Posterior cingulate gyrus (tissue), 11 donors: ENCODE measurements at places on chromosomes 6 and 20.

GRCh38 chr6:166308033-166308768 is at the start of gene PRR18:
Gene PRR18 (minus strand): TSS chr6:166308392. CDS start chr6:166308142, 250 bp downstream.
- DNase-seq: peak; percentile 69

DNA sequence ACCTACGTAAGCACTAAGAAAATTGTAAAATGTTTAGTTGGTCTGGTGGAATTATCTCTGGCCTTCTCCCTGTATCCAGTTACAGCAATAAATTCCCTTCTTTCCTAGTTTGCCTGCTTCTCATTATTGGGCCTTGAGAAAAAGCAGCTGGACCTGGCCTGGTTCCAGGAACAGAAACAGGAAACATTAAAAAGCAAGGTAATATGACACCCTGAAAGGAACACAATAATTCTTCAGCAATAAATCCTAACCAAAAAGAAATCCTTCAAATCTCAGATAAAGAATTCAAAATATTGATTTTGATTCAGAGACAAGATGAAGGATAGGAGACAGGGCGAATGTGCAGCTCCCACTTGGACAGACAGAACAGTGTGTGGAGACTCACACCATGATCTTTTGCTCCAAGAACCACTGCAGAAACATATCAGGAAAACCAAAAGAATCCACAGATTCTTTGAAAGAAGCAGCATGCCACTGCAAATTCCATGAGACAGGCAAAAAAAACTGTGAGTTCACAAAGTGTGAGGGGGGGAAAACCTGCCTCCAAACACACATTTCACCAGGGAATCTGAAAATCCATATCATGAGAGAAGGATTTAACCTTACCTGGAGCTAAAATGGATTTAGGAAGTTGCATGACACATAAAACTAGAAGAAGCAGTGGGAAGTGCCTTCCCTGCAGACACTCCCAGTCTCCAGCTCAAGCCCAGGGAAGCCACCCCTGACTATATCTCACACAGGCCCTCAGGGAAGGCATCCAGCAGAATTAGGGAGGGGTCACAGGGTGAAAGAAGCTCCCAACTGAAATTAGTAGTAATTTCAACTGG is 28.9 kb downstream of the TREM1 start:
- no peak for DNase-seq

DNA sequence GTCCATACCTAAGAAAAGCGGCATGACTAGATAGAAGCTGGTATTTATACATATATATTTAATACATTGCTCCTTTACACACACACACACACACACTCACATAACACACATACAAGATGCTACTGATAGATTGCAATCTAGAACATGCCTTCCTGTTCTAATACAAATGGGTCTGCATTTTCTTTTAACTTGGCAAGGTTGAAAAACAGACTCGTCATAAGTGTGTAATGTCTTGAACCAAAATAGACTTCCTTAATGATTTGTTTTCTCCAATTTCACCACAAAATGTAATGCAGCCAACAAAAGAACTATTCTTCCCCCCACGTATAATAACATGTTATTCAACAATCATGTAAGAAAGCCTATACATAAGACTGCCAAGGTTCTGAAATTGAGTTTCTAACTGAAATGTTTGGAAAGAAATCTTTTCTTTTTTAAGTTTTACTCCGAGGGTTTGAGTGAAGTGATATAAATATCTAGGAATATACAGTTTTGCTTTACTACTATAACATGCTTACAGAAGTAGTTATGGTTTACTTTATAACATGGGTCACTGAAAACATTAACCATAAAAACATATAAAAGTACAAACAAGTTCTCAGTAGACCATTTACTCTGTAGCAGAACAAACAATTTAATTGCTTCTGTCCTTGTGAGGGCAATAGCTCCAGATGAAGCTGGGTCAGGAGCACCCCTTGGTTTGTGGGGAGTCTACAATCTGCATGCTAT is 207.5 kb downstream of the FOXC1 start:
- no peak for DNase-seq

GRCh38 chr20:1124421-1124820 is 6.0 kb downstream of the PSMF1 start:
- DNase-seq: no peak

DNA sequence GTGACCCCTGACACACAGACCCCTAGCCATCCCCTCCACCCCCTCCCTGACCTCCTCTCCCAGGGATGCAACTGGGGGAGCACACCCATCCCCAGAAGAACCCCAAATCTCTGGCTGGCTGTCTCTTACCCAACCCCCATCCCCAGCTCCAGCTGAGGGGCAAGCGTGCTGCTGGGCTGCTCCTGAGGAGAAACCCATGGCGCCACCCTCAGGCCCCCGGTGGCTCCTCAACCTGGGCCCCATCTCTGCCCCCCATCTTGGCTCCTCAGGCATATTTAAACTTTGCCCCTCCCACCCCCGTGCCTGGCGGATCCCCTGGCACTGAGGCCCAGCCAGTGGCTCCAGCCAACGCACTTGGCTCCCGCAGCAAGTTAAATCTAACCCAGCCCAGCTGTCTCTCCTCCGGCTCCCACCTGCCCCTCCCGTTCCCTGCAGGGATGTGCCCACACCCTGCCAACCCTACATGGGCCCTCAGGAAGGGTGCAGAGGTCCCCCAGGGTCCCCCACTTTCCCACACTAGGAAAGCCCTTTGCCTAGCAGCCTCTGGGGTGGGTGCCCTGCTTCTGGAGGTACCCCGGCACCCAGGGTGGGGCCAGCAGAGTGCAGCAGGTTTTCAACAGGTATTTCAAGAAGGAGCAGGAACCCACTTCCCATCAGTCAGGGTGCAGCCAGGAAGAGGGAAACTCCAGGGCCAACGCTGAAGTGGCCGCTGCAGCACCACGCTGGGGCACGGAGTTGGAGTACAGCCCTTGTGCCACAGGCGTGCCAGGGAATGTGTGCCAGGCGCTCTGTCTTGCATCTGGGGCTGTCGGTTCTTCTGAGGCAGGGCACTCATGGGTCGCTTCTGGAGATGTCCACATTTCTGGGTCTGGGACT is 5.3 kb upstream of the OSBPL2 start:
- DNase-seq: no peak

DNA sequence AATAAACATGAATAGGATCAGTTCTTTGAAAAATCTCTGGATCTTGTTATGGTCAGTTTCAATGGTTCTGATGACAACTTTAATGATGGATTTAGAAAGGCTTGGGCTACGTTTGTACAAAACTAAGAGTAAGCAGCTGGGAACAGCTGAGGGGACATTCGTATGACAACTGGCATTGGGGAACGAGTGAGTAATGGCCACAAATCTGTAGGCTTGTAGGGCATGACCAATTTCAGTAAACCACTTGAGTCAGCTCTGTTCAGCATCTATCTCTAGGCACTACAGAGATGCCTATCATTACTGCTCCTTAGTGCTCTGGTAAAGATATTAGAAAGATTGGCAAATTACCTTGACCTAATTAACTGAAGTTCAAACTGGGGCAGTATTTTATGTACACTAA is 1375.6 kb downstream of the EPHA7 start:
- no peak for DNase-seq

- no peak for DNase-seq
Observed at GRCh38 chr6:72042088-72042487, 155.7 kb downstream of the RIMS1 start.

DNA sequence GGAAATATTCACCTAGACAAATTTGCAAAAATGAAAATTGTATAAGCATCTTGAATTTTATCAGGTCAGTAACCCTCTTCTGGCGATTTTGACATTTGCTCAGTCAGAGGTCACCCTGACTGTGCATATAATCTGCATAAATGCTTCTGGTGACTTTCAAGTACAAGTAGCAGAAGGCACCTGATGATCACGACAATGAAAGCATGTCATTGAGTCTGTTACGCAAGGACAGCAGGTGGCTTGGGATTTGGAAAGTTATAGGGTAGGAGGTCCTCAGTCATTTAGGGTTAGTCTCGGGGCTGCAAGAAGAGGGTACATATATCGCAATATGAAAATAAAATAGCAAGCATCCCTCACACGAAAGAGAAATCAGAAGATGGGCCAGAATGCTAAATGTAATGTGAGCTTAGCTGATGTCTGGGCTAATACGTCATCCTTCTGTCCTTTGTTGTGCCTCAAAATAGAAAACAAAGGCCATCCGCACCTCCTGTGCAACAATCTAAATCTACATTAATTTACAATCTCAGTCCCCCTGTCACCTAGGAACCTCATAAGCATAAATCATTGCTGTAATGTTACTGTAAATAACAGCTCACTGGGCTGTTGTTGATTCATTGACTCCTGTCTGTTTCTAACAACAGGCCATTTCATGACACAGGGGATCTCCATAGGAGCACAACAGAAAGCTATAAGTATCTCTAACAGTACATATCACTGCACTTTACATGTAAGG is 155.2 kb upstream of the RSPO3 start:
- no peak for DNase-seq

DNA sequence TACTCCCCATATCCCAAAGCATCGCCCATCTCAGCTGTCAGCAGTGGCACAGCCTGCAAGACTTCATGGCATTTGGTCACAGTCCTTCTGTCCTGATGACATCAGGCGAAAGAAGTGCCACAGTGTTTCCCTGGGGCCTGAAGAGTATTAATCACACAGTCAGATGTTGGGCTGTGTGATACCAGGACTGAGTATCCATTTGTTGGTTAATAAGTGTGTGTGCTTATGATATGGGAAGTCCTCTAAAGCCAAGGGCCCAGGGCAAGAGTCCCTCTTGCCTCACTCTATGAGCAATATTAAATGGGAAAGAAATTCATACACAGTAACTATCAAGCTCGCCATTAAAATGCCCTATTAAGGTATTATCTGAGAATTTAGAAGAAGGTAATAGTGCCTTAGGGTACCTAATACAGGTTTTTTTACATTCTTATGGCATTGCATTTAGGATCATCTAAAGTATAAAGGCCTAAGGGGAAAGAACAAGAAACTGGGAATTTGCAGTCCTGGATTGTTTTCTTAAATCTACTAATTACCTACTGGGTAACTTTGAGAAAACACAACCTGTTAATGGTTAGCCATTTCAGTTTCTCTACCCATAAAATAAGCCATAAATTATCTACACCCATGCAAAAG is 204.1 kb upstream of the PREP start:
- DNase-seq: no peak

GRCh38 chr20:4956200-4956810 is 45.0 kb downstream of the SLC23A2 start:
- peak; percentile 9 for DNase-seq

- DNase-seq: no peak
Observed at GRCh38 chr20:3866464-3866863, 19.8 kb downstream of the MAVS start.

GRCh38 chr6:81744131-81744530 is 8.3 kb downstream of the TENT5A start:
- no peak for DNase-seq

- DNase-seq: no peak
Observed at GRCh38 chr6:32271429-32271828, 47.6 kb upstream of the NOTCH4 start.

GRCh38 chr6:127300411-127300810 is 33.7 kb downstream of the RNF146 start:
- no peak for DNase-seq

DNA sequence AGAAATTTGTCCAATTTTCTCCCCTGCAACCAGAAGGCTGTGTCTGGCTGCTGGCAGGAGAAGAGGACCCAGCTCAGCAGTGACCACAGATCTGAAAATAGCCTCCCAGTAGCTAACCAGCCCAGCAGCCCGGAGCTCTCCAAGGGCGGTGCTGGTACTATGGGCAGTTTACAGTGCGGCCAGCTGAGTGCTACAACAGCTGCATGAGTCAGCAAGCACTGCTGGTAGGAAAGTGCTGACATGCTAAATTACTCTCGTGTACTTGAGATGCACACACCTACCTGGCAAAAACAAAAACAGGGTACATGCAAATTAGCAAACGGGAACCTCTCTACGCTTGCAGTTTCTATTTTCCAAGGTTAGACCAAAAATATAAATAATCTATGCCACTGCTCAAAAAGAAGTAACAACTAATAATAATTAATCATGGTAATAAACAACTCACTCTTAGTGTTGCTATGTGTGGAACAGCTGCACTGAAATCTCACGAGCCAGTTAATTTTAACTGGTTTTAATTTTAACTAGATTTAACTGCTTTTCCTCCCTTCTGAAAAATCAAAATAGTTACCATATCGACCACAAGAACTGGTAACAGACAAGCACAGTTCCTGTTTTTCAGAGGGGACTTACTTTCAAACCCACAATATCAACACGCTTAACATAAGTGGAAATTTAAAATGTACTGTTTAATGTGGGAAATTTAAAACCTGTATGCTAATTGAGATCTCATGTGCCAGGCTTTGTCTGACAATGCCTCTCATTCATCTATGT is 10.8 kb downstream of the BACH2 start:
- DNase-seq: peak; percentile 97

- DNase-seq: no peak
Observed at GRCh38 chr6:74603322-74604076, 602.4 kb downstream of the COL12A1 start.

DNA sequence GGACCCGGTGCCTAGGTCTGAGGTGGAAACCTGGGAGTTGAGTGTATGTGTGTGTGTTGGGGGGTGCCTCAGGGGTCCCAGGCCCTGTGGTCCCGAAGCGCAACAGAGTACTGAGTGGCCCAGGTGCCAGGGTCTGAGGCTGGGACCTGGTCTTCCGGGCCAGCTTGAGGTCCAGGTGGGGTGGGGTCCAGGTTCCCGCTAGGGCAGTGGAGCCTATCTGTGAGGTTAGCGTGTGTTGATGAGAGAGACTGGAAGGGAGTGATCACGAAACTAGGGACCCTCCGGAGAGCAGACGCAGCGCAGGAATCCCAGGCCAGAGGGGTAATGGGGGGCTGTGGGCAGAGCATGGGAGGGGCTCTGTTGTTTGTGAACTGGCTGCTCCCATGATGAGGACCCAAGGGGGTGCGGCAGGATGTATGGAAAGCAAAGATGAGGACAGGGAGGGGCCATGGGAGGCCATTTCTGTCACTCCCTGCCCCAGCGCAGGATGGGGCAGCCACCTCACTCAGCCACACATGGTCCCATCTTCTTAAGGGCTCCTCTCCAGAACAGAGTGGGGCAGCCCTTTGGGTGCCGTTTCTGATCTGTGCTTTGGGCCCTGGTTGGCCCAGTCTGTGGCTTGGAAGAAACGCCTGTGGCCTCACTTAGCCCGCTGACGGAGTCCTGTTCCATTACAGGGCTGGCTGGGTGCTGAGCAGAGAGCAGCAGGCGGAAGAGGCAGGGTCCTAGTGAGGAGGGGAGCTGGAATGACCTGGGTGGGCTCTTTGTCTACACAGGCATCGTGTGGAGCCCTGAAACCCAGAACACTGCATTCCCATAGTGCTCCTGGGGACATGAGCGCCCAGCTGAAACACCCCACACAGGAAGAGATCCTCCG is 872 bp downstream of the HSPA12B start:
- peak; percentile 11 for DNase-seq

DNA sequence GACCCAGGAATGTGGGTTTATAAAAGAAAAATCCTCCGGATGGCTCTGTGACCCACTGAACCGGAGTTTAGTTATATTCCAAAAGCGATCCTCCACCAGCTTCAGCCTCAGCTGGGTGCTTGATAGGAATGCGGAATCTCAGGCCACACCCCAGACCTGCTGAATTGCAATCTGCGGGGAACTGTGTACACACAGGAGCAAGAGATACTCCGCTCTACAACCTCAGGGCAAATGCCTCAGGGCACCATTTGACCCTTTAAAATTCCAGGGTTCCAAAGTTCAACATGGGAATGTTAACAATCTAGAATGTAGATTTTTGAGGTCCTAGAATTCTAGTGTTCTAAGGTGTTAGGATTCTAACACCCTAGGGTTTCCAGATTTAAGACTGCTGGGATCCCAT is 10.8 kb downstream of the BPIFA2 start:
- no peak for DNase-seq
